Vagina (tissue), 2 donors: ENCODE measurements at places on chromosomes 12 and 14. TPM values are rescaled to one million over a fixed set of nuclear protein-coding genes. Genes with fewer than 3 reads are reported as not detected.
A peak's percentile ranks its signal among the peaks of the same experiment; 100 is the strongest.

GRCh38 chr12:128083132-128083729 is 183.7 kb upstream of the TMEM132C start:
- no peak for DNase-seq
- no peaks in the 10 kb centered on the region for H3K4me1 ChIP-seq
- H3K27me3 ChIP-seq, result no peaks in the 10 kb centered on the region
- no peak overlapping the region for H3K4me3 ChIP-seq
- no peak overlapping the region for H3K27ac ChIP-seq

DNA sequence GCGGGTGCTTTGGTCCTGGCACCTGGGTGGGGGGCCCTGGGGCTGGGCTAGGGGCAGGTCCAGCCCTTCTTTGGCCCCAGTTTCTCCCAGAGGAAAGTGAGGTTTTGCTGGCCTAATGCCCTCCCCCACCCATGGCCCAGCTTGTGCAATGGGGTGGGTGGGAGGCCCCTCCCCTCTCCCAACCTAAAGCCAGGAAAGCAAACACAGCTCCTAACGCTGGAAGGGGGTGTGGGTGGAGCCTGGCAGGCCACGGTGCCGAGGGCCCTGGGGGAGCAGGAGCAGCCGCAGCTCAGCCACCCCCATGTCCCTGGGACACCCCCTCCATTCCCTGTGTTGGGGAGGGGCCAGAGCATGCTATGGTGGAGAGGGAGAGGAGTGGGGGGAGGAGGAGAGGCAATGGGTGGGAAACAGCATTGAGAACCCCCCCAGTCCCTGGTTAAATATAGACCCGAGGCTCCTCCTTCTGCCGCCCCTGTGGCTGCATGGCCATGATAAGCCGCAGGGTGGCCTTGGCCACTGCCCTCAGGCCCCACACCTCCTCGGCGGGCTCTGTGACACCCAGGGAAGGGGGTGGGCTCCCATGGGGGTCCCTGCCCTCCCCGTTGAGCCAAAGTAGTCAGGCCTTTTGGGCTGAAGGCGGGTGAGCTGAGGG is 4.7 kb downstream of the EXOC3L4 start:
- no peak overlapping the region for H3K27ac ChIP-seq
- H3K4me3 ChIP-seq, result no peak overlapping the region
- H3K27me3 ChIP-seq, result peaks cover 16% of the 10 kb centered on the region

- DNase-seq, result no peak
- H3K27me3 ChIP-seq, result no peaks in the 10 kb centered on the region
- H3K4me3 ChIP-seq, result no peak overlapping the region
- H3K4me1 ChIP-seq, result no peaks in the 10 kb centered on the region
- H3K36me3 ChIP-seq, result no peaks in the 10 kb centered on the region
Measured at GRCh38 chr14:22748206-22748605, 18.3 kb upstream of the OXA1L start.

DNA sequence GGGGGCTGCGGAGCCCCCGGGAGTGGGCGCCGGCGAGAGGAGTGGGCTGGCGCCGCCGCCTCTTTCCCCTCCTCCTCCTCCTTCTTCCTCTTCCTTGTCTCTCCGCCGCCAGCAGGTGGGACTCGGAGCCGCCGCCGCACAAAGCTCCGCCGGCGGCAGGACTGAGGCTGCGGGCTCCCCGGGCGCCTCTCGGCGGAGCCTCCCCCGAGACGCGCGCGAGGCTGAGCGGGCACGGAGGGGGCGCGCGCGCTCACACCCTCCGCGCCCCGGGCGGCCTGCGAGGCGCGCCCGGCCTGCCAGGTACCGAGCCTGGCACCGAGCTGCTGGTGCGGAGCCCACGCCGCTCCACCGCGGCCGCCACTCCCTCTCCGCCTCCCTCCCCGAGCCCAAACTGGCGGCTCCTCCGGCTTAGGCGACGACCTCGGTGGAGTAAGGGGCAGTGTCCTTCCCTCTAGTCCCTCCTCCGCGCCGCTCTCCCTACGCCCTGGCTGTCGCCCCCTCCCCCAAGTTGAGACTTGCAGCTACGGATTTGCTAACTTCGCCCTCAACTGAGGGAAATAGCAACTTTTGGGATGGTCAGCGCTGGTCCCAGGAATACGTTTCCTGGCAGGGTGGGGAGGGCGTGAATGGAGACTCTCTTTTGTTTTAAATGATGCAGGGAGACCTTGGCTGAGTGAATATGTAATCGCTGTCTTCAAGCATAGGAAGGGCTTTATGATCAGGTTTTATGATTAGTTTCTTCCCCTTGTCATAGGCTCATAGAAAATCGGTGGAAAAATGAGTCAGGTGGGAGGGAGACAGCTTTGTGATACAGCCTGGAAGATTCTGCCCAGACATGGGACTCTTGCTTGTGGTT is 199.5 kb upstream of the CAND1 start:
- no peaks in the 10 kb centered on the region for H3K27me3 ChIP-seq
- peak overlapping the region; percentile 56 for H3K4me3 ChIP-seq
- H3K4me1 ChIP-seq, result peaks cover 26% of the 10 kb centered on the region
- no peaks in the 10 kb centered on the region for H3K36me3 ChIP-seq
- H3K27ac ChIP-seq, result peak overlapping the region; percentile 61

- no peak overlapping the region for H3K4me3 ChIP-seq
- no peaks in the 10 kb centered on the region for H3K36me3 ChIP-seq
- H3K27ac ChIP-seq, result no peak overlapping the region
- H3K4me1 ChIP-seq, result peaks cover 5% of the 10 kb centered on the region
Measured at GRCh38 chr14:31687726-31688125, 126.5 kb downstream of the NUBPL start.

CLEC14A gene
- total RNA-seq, result 33.1 TPM

OTOGL gene
- total RNA-seq, result under 0.01 TPM

DBX2 gene
- not detected for total RNA-seq

KLRD1 gene
- 4.4 TPM for total RNA-seq

TAS2R42 gene
- not detected for total RNA-seq

PTPRQ gene
- 0.25 TPM for total RNA-seq

KRT75 gene
- not detected for total RNA-seq

KRT4 gene
- total RNA-seq, result 354 TPM
